ENCODE measurements at places on chromosomes 12 and 14.

DNA sequence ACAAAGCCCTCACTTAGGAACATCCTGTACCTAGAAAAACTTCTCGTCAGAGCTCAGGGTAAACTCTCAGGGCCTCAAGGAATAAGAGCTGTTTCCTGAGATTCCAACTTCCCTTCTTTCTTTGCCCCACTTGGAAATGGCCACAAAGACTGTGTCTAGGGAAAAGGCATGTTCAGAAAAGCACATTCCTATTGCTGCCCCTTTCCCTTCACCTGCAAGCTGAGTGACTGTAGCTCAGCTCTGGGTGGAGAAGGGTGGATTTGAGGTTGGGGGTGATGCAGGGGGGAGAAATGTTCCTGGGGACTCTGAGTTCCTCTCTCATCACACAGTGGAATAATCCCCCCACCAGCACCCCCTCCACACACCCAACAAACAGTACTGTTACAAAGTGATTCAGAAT lies 6.8 kb downstream of the ENDOU start:
- DNase-seq = no peak

GRCh38 chr12:80412343-80412953 lies 31.6 kb upstream of the PTPRQ start:
- DNase-seq = no peak

DNA sequence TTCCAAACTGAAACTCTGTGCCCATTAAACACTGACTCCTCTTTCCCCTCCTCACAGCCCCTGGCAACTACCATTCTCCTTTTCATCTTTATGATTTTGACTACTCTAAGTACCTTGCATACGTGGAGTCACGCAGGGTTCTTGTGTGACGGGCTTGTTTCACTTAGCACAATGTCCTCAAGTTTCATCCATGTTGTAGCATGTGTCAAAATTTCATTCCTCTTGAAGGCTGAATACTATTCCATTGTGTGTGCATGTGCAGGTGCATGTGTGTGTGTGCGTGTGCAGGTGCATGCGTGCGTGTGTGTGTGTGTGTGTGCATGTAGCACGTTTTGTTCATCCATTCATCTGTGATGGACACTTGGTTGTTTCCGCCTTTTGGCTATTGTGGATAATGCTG lies 106.1 kb downstream of the ZFP36L1 start:
- no peak for DNase-seq

DNA sequence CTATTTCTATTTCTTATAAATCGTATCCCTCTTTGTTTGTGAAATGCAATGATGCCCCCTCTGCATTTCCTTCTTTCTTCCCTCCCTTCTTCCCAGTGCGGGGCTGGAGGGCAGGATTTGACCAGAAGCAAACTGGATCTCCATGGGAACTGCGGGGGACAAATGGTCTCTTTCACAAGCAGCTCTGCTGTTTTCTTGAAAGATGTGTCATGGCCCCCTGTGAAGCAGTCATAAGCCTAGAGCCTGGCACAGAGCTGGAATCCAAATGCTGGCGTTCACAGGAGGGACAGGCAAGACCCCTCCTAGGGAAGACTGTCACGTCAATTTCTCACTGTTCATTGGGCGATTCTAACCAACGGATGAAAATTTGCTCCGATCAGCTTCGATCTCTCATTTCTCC lies 203.5 kb upstream of the NOS1 start:
- no peak for DNase-seq

DNA sequence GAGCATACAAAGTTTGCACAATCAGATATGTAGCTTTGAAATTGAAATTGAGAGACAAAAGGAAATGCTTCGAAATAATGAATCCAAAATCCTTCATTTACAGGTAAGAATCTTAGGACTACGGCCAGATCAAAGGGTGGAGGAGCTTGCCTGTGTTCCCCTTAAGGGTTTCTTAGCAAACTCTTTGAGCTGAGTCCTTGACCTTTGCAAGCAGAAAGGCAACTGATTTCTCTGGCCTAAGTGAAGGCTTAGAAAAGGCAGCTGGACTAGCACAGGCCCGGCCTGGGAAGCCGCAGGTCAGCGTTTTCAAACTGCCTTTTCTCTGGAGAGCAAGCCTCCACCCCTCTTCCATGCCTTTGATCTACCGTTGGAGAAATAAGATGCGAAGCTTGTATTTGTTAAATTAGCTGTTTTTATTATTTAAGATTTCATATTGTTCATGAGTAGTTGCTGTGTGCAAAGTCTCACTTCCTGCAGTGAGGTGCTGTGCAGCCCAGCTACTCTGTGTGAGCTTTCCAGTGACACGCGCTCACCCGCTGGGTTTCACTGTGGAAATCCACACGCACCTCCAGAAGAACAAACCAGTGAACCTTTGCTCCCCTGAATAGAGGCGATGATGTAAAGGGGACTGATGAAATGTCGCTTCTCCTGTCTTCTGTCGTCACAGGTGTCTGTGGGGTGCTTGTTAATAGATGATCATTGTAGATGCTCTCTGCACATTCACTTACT lies 25.0 kb upstream of the AMN start:
- DNase-seq = no peak

DNA sequence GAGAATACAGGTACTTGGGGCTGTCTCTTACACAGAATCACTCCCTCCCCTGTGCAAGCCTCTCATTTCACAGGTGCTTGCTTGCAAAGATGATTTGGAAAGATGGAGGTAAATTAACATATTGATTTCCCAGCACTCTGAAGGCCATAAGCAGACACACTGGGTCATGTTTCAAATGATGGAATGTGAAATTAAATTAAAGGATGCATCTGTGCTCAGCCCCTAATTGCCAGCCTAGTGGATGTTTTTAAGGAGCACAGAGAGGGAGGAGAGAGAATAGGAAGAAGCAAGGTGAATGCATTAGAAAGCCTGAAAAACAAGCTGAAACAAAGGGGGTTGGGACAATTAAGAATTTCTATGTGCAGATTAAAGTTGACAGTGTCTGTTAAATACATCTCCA lies 96.1 kb upstream of the GRIP1 start:
- DNase-seq = no peak

DNA sequence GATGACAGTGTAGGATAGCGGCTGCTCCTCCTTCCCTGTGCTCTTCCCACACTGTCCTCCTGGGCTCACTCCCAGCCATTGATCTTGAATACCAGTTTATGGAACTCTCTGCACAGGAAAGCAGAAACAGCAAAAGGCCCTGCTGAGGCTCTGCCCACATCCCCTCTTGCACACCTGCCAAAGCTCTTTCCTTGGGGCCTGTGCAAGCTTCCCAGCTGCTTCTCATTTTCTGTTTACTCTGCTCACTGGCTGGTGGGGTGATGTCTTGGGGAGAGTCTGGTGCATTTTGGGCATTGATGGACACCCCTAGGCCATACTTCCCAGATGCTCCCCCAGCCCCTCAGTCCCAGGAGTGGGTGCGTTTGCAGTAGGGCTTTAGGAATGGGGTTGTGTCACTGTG lies 361.8 kb downstream of the TMEM121 start:
- DNase-seq = no peak

GRCh38 chr12:25824734-25825133 lies 133.7 kb upstream of the RASSF8 start:
- no peak for DNase-seq

GRCh38 chr12:52401926-52402325 lies 4.2 kb downstream of the KRT82 start:
- DNase-seq = peak; percentile 8

DNA sequence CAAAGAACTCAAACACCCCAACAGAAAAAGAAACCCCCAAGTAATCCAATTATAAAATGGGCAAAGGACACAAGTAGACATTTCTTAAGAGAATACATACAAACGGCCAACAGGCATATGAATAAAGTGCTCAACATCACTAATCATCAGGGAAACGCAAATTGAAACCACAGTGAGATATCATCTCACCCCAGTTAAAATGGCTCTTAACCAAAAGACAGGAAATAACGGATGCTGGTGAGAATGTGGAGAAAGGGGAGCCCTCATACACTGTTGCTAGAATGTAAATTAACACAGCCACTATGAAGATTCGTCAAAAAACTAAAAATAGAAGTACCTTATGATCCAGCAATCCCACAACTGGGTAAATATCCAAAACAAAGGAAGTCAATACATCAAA lies 52.4 kb downstream of the CLMN start:
- no peak for DNase-seq

- no peak for DNase-seq
Observed at GRCh38 chr14:87999277-87999676, 5.7 kb upstream of the GPR65 start.

- no peak for DNase-seq
Observed at GRCh38 chr14:48435221-48435620, 759.8 kb upstream of the MDGA2 start.

GRCh38 chr12:6821591-6822425 lies at the start of gene GPR162:
Gene GPR162, plus strand, starts transcription at chr12:6821821. Its CDS starts 2,078 bp downstream, at chr12:6823899.
- DNase-seq = peak; percentile 88

DNA sequence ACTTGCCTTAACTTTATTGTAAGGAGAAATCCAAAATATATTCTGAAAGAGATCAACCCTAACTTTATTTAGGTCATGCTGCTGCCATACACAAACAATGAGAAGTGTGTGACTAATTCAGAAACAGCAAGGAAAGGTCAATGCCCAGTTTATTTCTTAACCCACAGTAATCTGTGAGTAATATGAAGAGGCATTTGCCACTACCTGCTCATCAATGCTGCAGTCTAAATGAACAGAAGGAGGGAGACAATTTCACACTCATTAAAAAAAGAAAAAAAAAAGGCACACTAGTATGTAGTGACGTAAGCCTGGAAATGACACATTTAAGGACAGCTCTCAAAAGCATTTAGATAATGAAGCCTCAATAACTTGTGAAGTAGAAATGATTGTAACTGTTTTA lies 90.5 kb upstream of the FOXN3 start:
- no peak for DNase-seq

DNA sequence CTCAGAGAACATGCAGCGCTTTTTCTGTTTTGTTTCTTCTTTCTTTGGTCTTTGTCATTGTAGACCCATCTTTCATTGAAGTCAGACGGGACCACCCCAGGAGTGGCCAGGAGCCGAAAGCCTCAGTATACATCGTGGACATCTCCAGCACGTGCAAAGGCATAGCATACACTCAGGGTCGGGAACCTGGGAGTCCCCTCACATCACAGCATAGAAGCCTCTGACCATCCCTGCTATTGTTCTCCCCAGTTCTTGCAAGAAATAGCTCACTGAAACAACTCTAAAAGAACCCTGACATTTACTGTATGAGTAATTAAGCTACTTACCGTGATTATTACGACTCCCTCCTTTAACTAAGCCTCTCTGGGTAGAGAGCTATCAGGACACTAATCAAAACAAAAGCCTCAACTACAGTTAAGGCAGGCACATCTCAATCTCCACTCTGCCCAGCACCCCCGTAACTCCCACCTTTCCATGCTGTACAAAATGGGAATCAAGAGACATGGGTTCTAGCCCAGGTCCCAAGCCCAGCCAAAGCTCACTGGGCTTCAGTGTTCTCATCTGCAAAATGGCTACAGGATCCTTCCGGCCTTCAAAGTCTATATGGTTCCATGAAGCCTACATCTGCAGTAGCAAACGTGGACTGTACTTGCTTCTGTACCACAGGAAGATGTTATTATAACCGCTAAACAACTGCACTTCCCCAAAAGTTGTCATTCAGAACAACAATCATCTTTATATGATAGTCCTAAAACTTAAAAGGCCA lies 6.7 kb downstream of the CCDC88C start:
- DNase-seq = no peak

DNA sequence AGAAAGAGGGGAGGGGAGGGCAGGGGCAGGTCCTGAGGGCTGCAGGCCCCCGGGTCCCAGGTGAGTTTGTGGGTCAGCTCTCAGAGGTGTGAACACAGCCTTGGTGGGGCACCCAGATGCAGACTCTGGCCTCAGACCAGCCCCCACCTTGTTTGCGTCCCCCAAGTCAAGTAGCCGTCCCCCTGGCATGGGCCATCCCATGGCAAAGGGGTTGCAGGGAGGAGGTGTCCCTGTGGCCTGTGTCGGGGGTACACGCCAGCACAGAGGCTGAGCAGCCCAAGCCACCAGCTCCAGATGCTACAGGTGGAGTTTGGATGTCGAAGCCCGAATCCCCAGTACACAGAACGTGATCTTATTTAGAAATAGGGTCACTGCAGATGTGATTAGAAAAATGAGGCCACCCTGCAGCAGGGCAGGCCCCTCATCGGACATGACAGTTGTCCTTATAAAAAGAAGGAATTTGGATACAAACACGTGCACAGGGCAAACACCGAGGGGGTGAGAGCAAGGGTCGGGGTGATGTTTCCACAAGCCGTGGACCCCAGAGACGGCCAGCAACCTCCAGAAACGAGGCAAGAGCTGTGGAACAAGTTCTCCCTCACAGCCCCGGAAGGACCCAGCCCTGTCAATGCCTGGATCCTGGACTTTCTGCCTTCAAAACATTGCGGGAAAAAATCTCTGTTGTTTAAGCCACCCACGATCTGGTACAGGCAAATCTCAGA lies 141.2 kb upstream of the C14orf180 start:
- DNase-seq = peak; percentile 68

DNA sequence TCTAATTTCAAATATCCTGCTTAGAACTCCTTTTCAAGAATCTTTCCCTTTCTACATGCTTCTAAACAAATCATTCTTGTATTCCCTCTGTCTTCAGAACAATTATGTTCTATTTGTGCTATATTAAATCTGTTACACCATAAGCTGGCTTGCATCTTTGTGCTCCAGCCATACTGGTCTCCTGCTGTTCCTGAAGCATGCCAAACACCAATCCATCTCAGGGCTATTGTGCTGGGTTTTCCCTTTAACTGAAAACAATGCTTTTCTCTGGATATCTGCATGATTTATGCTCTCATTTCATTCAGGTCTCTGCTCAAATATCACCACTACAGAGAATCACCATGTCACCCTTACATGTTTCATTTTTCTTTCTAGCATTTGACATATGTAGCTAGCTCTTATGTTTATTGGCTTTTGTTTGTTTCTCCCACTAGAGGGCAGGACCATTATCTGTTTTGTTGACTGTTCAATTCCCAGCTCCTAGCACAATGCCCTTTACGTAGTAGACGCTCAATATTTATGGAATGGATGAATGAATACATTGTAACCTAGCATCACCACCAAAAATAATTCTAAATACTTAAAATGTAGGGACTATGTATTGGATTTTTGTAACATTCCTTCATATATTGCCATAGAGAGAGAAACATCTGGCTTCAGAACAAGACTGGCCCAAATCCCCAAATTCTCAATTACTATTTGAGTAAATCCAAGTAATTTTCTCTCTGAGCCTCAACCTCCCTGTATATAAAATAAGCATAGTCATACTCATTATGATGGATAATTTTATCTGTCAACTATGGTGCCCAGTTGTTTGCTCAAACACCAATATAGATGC lies 302.0 kb upstream of the SYT1 start:
- DNase-seq = no peak

DNA sequence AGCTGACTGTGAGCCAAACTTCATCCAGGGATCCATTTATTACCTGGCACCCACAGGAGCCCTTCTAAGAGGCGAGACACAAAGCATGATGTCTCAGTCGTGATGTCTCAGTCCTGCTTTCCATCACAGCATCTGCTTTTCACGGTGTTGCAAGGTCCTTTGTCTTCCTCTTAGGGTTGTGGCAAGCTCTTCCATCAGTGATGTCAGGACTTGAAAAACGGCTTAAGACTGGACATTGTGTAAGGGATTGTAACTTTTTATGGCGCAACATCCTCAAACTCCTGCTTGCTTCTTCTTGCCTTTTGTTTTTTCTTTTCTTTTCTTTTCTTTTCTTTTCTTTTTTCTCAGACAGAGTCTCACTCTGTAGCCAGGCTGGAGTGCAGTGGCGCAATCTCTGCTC lies 586.5 kb upstream of the TMEM132C start:
- no peak for DNase-seq

GRCh38 chr14:71728386-71728785 lies 203.8 kb upstream of the RGS6 start:
- DNase-seq = no peak

GRCh38 chr14:46352844-46353243 lies 298.7 kb downstream of the RPL10L start:
- DNase-seq = no peak
